ENCODE measurements at places on chromosomes 13 and 19. TPM values are rescaled to one million over a fixed set of nuclear protein-coding genes. Genes with fewer than 3 reads are reported as not detected.

DNA sequence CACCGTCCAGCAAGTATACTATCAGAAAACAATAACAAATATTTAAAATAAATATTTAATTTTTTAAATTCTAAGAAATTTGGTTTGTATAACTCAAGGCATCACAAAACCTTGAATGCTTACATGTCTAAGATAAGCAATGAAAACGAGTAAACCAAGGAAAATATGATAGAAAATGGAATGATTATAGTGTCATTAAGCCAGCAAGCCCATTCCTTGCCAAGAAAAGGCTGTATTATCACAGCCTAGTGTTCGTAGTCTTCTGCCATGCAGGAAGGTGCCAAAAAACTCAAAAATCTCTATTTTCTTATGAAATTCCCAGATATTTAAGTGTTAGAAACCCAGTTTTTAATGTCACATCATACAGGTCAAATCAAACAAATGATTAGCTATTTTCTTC, 136.4 kb downstream of the STOML3 start:
- no peak for DNase-seq

DNA sequence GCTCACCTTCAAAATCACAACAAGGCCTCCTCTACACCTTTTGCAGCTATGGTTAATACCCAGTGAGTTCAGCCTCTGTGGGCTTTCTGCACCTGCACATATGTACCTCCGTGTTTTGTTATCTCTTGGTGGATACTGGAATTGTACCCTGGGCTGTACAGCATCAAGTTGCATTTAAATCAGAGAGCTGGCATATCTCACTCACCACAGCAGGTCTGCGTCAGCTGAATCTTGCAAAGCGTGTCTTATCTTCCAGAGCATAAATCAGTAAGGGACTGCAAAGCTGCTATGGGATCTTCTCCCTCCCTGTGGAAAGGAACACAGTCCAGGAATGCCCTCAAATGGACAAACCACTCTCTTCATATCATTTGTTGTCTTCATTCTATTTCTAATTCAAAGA, 1048.7 kb downstream of the UQCRFS1 start:
- no peak for DNase-seq

- DNase-seq = peak; percentile 94
Measured at GRCh38 chr19:6233056-6233826, 46.5 kb downstream of the MLLT1 start.

Gene IGFL2
- total RNA-seq = not detected

- DNase-seq = no peak
Measured at GRCh38 chr19:52599241-52599640, 29.2 kb downstream of the ZNF701 start.

All from right cardiac atrium (tissue), 5 donors.